ENCODE measurements at places on chromosomes 12 and 14.

DNA sequence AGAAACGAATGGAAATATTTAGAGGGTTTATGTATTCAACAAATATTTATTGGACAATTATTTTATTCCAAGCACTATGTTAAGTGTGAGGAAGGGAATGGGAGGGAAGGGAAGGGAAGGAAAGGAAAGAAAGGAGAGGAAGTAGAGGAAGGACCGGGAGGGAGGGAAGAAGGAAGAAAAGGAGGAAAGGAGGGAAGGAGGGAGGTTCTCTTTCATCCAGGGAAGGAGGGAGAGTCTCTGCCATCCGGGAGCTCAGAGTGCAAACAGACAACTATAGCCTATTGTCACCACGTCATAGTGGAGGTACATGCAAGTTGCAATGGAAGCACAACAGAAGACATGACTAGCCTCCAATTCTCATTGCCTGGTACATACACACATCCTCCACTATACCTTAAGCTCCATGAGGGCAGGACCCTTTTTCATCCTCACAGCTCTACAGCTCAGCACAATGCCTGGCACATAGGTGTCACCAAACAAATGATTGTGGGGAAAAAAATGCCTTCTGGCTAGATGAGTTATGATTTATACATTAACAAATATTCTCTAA lies 48.1 kb downstream of the DAD1 start:
- DNase-seq = no peak
- no peaks in the 10 kb centered on the region for H3K27me3 ChIP-seq
- H3K4me3 ChIP-seq = no peak overlapping the region
- no peaks in the 10 kb centered on the region for H3K4me1 ChIP-seq
- H3K36me3 ChIP-seq = no peaks in the 10 kb centered on the region

GRCh38 chr12:46558677-46559076 lies 186.1 kb upstream of the SLC38A2 start:
- no peak overlapping the region for H3K4me3 ChIP-seq
- H3K27ac ChIP-seq = peak overlapping the region; percentile 73
- H3K27me3 ChIP-seq = no peaks in the 10 kb centered on the region
- H3K36me3 ChIP-seq = no peaks in the 10 kb centered on the region
- no peak for DNase-seq

DNA sequence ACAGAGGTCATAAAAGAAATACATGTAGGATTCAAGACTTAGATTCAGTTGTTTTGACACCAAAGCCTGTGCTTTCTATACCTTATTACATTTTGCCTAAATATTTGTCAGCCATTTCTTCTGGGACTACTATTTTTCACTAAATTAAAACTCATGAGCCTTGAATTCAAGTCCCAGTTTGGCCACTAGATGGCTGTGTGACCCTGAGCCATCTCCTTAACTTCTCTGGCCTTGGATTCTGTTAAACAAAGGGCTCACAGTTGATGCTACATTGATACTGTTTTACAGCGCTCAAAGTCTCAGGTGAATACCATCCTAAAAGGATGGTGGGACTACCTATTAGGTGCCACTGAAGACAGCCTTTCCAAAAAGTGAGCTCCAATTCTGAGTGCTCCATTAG lies 39.6 kb upstream of the CCDC198 start:
- no peaks in the 10 kb centered on the region for H3K4me1 ChIP-seq
- H3K36me3 ChIP-seq = no peaks in the 10 kb centered on the region
- no peak overlapping the region for H3K4me3 ChIP-seq
- no peak for DNase-seq

GRCh38 chr12:63495974-63496373 lies 172.3 kb downstream of the DPY19L2 start:
- no peak for DNase-seq
- no peaks in the 10 kb centered on the region for H3K27me3 ChIP-seq
- H3K4me3 ChIP-seq = no peak overlapping the region
- no peak overlapping the region for H3K27ac ChIP-seq
- no peaks in the 10 kb centered on the region for H3K4me1 ChIP-seq

DNA sequence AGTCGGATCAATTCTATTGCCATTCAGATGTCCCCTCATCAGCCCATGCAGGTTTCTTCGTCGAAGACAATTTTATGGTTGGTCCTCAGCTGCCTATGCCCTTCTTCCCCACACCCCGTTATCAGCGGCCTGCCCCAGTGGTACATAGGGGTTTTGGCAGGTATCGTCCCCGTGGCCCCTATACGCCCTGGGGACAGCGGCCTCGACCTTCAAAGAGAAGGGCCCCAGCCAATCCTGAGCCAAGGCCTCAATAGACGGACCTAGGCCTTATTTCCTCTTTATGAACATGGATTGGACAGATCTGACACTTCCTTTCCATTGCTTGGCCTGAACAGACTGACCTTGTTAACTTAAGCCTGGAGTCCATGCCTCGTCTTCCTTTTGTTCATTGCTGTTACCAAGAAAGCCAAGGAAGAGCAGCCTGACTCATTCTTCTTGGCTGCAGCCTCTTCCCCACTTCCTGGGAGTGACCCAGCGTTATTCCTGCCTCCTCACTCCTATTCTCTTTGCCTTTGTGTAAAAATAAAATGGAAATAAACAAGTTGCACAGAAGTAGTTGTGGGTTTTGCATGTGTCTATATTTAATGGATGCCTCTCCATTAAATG lies 156.5 kb upstream of the AMIGO2 start:
- no peaks in the 10 kb centered on the region for H3K27me3 ChIP-seq
- H3K4me1 ChIP-seq = no peaks in the 10 kb centered on the region
- DNase-seq = no peak
- no peak overlapping the region for H3K4me3 ChIP-seq
- no peaks in the 10 kb centered on the region for H3K36me3 ChIP-seq

GRCh38 chr14:54976316-54976715 lies 50.6 kb downstream of the WDHD1 start:
- DNase-seq = no peak
- H3K4me3 ChIP-seq = no peak overlapping the region
- H3K4me1 ChIP-seq = no peaks in the 10 kb centered on the region
- H3K27me3 ChIP-seq = no peaks in the 10 kb centered on the region
- H3K27ac ChIP-seq = no peak overlapping the region

DNA sequence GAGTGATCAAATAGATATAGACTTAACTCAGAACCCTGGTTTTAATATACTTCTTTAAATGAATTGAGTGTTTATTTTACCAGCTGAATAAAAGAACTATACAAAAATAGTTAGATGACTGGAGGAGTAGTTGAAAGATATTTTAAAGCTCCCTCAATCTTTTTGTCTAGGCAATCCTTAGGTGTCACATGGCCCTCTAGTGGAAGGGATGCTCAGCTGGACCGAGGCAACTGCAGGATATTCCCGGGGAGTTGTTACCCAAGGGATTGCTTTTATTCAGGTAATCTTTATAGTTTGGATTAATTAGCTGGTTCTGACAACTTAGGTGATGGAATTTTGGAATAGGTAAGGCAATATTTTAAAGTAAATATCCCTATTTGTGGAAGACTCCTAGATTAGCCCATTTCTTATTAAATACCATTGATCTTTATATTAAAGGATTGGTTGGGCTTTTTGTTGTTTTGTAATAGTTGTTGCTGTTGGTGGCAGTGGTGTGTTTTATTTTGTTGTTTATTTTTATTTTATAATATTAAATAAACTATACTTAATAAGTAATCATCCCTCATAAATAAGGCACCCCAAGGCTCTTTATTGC lies 57.1 kb downstream of the ZDHHC17 start:
- no peaks in the 10 kb centered on the region for H3K27me3 ChIP-seq
- H3K36me3 ChIP-seq = peaks cover 12% of the 10 kb centered on the region
- no peaks in the 10 kb centered on the region for H3K4me1 ChIP-seq
- H3K4me3 ChIP-seq = no peak overlapping the region
- no peak overlapping the region for H3K27ac ChIP-seq

GRCh38 chr12:49796155-49796554 lies 32.1 kb downstream of the NCKAP5L start:
- no peak overlapping the region for H3K4me3 ChIP-seq
- H3K27me3 ChIP-seq = no peaks in the 10 kb centered on the region
- H3K36me3 ChIP-seq = peaks cover 9% of the 10 kb centered on the region
- no peak for DNase-seq
- no peak overlapping the region for H3K27ac ChIP-seq

DNA sequence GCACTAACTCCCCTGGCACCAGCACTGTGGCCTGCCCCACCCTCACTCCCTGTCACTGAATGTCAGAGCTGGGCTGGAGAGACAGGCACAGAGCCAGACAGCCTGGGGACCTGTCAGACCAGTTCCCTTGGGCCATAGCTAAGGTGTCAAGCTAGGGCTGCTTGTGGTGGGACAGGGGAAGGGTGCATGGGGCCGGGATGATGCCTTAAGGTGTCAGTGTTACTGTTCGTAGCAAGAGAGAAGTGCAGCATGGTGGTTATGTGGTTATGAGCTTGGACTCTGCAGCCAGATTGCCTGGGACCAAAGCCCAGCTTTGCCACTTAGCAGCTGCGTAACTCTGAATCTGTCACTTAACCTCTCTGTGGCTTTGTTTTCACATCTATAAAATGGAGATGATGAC lies 3.8 kb downstream of the RAPGEF3 start:
- no peaks in the 10 kb centered on the region for H3K36me3 ChIP-seq
- no peaks in the 10 kb centered on the region for H3K27me3 ChIP-seq
- H3K4me3 ChIP-seq = peak overlapping the region; percentile 55

DNA sequence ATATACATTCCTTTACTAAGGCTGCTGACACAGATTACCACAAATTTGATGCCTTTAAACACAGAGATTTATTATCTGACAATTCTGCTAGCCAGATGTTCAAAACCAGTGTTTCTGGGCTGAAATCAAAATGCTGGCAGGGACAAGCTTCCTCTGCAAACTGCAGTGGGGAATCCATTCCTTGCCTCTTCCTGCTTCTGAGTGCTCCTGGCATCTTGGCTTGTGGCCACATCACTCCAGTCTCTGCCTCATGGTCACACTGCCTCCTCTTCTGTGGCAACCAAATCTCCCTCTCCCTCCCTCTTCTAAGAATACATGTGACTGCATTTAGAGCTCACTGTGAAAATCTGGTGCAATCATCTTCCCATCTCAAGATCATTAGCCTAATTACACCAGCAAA lies 235.7 kb downstream of the TTC8 start:
- H3K27me3 ChIP-seq = no peaks in the 10 kb centered on the region
- no peak for DNase-seq
- H3K4me1 ChIP-seq = no peaks in the 10 kb centered on the region
- no peak overlapping the region for H3K27ac ChIP-seq
- no peaks in the 10 kb centered on the region for H3K36me3 ChIP-seq
- H3K4me3 ChIP-seq = no peak overlapping the region

GRCh38 chr12:80504389-80505163 lies 60.5 kb downstream of the PTPRQ start:
- H3K27ac ChIP-seq = no peak overlapping the region
- no peak for DNase-seq
- no peaks in the 10 kb centered on the region for H3K4me1 ChIP-seq
- no peaks in the 10 kb centered on the region for H3K36me3 ChIP-seq
- H3K4me3 ChIP-seq = no peak overlapping the region

DNA sequence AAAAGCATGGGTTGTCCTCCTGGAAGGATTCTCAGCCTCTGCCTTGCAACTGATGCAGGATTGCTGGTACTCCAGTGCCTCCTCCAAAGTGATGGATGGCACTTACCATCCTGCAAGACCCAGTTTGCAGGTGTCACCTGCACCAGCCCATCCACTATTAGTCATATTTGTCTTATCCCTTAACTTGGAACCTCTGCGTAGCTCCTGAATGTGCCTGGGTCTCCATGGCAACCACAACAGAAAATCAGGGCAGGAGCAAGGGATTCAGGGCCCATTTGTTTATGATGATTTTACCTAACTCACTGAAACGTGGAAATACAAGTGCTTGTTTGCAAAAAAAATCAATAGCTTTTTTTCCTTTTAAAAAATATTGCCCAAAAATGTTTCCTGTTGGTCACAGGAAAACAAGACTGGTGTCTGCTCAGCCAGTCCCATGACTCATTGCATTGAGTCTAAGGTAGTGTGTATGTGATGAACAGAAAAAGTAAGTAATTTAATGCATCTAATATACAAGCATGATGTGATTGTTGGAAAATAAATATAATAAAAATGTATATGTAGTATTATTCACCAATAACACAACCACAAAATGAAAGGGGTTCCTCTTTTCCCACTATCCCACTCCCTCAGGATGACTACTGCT lies 1196.3 kb upstream of the TMEM132C start:
- no peaks in the 10 kb centered on the region for H3K4me1 ChIP-seq
- H3K4me3 ChIP-seq = no peak overlapping the region
- no peaks in the 10 kb centered on the region for H3K36me3 ChIP-seq
- no peaks in the 10 kb centered on the region for H3K27me3 ChIP-seq

DNA sequence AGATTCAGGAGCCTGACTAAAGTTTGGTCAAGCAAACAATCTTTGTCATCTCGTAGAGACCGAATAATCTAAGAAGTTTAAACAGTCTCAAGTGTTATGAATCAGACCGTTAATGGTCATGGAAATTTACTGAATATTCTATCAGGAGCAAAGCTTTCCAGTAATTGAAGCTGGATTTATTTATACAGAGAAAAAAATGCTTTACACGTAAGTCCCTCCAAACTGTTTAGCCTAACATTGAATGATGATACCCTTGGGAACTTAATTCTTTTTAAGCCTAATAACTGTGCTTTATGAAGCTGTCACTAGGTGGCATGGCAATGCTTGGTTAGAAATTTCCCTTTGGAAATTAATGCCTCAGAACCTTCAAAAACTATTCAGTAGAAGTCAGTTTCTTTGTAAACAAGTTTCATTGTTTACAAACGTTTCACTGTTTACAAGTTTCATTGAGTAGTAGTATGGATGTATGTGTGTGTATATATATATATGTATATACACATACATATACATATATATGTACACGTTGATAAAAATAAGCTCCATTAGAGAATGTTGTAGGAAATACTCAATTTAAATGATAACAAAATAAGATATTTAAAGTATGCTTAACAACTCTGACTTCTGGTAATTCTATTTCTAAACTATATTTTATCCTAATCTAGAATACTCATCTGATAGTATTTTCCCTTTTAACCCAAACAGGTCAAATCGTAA lies 32.1 kb downstream of the DEPDC4 start:
- H3K4me1 ChIP-seq = no peaks in the 10 kb centered on the region
- H3K4me3 ChIP-seq = no peak overlapping the region
- no peaks in the 10 kb centered on the region for H3K36me3 ChIP-seq
- DNase-seq = no peak

GRCh38 chr14:57245941-57246340 lies 22.8 kb downstream of the EXOC5 start:
- no peak for DNase-seq
- no peaks in the 10 kb centered on the region for H3K27me3 ChIP-seq
- H3K4me3 ChIP-seq = no peak overlapping the region
- no peaks in the 10 kb centered on the region for H3K4me1 ChIP-seq

Data from heart left ventricle (tissue), 16 donors.